Chondrocyte (in vitro differentiated cells): ENCODE measurements at places on chromosomes 1 and 21.

GRCh38 chr1:182786223-182786994, 3.2 kb upstream of the NPL start:
- DNase-seq: no peak

GRCh38 chr1:93394514-93394913, 48.8 kb downstream of the DR1 start:
- no peak for DNase-seq

- DNase-seq: no peak
Observed at GRCh38 chr1:118999348-119000071, 11.4 kb upstream of the TBX15 start.

DNA sequence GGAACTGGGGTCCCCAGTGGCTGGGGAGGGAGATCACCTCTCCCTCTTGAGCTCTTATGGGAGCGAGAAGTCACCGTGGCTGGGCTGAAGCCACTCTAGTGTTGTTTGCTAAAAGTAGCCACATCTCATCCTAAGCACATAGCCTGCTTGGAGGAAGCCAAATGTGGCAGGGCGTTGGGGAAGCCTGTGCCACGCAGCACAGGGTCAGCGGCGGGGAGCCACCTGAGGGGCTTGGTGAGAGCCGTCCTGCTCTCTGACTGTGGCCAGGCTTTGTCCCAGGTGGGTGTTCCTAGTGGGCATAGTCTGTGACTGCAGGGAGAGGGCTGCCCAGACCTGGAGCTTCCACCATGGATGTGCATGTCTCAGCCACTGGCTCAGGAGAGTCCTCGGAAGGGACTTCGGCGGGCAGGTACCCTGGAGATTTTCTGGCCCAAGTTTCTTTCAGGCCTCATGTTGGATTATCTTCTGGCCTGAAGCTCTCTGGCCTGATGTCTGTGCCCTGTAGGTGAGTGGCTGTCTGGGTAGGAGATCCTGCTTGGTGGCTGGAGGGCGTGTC, 38.9 kb downstream of the MORN1 start:
- DNase-seq: no peak

DNA sequence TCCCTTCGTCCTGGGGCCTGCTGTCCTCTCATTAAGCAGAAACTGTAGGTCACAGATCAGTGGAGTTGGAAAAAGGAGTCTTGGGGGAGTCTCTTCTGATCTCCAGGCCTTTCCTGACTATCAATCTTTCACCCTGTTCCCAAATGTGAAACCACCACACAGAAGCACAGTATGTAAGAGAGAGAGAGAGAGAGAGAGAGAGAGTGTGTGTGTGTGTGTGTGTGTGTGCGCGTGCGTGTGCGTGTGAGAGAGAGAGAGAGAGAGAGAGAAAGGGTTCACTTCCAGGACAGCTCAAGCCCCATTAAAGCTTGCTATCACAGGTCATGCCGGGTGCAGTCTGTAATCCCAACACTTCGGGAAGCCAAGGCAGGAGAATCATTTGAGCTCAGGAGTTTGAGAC, 1.5 kb upstream of the TTC24 start:
- DNase-seq: no peak

GRCh38 chr1:226945106-226945857, 5.2 kb downstream of the COQ8A start:
- DNase-seq: no peak

- no peak for DNase-seq
Observed at GRCh38 chr1:47772960-47773682, 224.1 kb downstream of the TRABD2B start.

DNA sequence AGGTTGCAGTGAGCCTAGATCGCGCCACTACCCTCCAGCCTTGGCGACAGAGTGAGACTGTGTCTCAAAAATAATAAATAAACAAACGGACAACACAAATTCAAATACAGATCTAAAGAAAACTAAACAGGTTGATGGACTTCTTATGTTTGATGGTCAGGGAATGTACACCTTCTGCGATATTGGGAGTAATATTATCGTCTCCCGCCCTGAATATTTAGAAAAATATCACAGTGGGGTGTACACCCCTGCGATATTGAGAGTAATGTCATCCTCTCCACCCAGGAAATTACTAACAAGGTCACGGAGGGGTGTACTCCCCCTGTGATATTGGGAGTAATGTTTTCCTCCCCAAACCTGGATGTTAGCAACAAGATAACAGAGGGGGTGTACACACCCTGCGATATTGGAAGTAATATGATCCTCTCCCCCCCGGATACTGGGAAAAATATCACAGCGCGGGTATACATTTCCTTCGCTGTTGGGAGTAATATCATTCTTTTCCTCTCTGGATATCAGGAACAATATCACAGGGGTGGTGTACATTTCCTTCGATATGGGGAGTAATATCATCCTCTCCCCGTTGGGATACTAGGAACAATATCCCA, 1.4 kb upstream of the CFAP298 start:
- DNase-seq: no peak

DNA sequence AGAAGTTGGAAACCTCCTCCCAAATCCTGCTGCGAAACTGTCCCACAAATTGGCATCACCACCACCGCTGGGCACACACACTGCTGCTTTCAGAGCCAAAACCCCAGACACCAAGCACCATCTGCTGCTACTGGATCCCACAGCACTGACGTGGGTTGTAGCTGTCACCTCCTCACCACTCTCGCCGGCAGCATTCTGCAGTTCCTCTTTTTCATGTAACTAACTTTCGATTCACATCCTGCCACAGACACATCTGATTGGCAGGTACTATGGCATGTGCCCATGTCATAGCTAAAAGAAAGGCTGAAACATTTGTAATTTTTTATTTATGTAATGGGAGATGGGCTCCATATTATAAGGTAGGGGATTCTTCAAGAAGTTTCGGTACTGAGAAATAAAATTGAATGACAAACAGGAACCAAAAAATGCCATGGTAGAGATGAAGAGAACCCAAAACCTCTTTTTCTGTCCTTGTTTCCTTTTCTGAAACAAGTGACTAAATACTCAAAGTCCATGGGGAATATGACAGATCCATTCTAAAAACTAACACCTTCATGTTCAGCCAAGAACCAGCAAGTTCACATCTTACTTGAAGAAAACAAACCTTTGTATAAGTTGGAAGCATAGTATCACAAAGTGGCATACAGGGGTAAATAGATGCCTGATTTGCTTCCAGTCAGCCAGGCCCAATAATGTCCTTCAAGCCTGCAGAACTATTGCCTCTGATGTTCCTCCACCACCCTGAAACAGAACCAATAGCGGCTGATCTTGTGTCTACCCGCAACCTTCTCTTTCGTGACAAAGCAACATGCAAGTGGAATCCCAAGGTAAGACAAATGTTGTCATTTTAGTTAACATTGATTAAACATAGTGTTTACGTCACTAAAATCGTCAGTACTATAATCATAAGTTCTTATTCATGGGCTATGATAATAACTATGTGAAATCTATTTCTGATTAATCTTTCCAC, 26.6 kb upstream of the RGS13 start:
- DNase-seq: peak; percentile 49
